Endodermal cell (in vitro differentiated cells): ENCODE measurements at places on chromosomes 1 and 21.

DNA sequence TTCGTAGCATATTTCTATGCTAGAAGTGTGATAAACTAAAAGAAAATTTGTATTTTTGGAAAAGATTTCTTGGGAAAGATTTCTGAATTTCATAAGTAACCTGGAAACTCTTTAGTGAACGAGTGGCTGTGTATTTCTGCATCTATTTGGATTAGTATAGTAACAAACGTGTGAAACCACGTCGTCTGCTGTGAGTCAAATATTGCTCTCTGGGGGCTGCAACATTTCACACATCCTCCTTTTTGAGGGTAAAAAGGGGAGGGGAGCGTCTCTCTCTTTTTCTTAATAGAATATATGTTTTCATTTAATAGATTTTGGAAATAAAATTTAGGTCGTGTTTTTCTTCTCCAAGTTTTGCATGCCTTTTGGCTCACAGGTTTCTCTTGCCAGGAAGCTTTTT lies 44.8 kb downstream of the LHX9 start:
- H3K4me3 ChIP-seq = no peak overlapping the region
- no peaks in the 10 kb centered on the region for H3K4me1 ChIP-seq
- no peak overlapping the region for H3K27ac ChIP-seq
- no peak for DNase-seq
- H3K36me3 ChIP-seq = no peaks in the 10 kb centered on the region

GRCh38 chr1:28326515-28326914 lies 2.3 kb upstream of the MED18 start:
- peaks cover 9% of the 10 kb centered on the region for H3K36me3 ChIP-seq
- no peaks in the 10 kb centered on the region for H3K4me1 ChIP-seq
- no peaks in the 10 kb centered on the region for H3K27me3 ChIP-seq
- DNase-seq = no peak
- no peak overlapping the region for H3K4me3 ChIP-seq
- no peak overlapping the region for H3K27ac ChIP-seq

DNA sequence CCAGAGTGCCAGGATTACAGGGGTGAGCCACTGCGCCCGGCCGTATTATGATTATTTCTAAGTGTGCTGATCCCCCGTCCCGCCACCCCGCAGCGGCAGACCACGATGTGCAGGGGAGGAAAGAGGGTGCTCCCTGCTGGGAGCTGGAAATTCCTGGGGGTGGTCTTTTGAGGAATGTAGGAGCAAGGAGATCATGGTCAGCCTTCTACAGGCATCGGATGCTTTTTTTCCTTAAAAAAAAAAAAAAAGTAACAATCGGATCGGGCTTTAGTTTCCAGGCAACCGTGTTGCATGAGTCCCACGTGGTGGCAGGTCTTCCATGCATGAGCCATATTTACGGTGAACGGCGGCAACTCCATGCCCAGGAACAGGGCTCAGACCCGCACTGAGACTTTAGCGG lies 74.2 kb upstream of the COX20 start:
- H3K4me1 ChIP-seq = no peaks in the 10 kb centered on the region
- no peak overlapping the region for H3K4me3 ChIP-seq
- no peak overlapping the region for H3K27ac ChIP-seq
- DNase-seq = peak; percentile 65

- no peak overlapping the region for H3K27ac ChIP-seq
- DNase-seq = no peak
- H3K4me3 ChIP-seq = no peak overlapping the region
- peaks cover 29% of the 10 kb centered on the region for H3K27me3 ChIP-seq
- no peaks in the 10 kb centered on the region for H3K36me3 ChIP-seq
- no peaks in the 10 kb centered on the region for H3K4me1 ChIP-seq
Measured at GRCh38 chr1:159212596-159212995, 7.9 kb downstream of the ACKR1 start.

GRCh38 chr1:191085121-191085520 lies 607.5 kb upstream of the BRINP3 start:
- no peak overlapping the region for H3K4me3 ChIP-seq
- no peaks in the 10 kb centered on the region for H3K4me1 ChIP-seq
- no peak for DNase-seq
- H3K27ac ChIP-seq = no peak overlapping the region
- H3K36me3 ChIP-seq = no peaks in the 10 kb centered on the region
- no peaks in the 10 kb centered on the region for H3K27me3 ChIP-seq

DNA sequence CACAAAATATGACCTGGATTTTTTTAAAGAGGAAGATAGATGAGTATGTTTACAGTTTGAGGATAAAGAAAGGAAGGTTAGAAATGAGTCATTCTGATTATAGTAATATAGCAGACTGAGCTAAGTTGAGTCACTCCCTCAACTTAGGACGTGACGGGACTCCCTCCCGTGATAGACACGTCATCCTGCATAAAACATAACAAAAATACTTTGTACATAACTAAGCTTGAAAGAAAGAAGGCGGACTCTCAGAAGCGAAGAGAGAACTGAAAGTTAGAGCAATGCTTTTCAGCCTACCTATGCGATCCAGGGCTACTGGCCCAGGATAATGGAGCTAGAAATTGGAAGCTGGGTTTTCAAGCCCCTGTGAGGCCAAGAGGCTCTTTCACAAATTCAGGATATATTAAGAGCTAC lies 53.0 kb upstream of the DESI2 start:
- no peak for DNase-seq
- H3K27me3 ChIP-seq = no peaks in the 10 kb centered on the region
- H3K27ac ChIP-seq = no peak overlapping the region
- no peaks in the 10 kb centered on the region for H3K36me3 ChIP-seq

DNA sequence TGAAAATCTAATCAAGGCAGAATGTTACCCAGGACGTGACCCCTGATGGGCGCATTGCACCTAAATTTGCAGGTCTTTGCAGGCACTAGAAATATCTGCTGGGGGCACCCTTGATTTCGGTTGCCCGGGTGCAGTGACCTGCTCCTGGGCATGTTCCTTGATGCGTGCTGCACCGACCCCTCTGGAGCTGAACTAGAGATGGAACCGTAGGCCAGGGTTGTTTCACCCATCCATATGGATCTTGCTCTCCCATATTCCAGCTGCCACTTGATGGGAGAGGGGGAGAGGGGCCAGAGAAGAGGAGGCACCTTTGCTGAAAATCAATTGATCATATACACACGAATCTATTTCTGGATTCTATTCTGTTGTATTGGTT lies 8.4 kb upstream of the COL18A1 start:
- peak; percentile 29 for DNase-seq
- H3K4me3 ChIP-seq = no peak overlapping the region
- H3K27me3 ChIP-seq = no peaks in the 10 kb centered on the region
- H3K4me1 ChIP-seq = no peaks in the 10 kb centered on the region
- H3K27ac ChIP-seq = no peak overlapping the region

GRCh38 chr21:31710586-31710985 lies 21.3 kb downstream of the SCAF4 start:
- H3K4me1 ChIP-seq = peaks cover 13% of the 10 kb centered on the region
- H3K36me3 ChIP-seq = peaks cover 6% of the 10 kb centered on the region
- H3K4me3 ChIP-seq = no peak overlapping the region
- no peak for DNase-seq

- H3K36me3 ChIP-seq = no peaks in the 10 kb centered on the region
- H3K4me3 ChIP-seq = no peak overlapping the region
- H3K27ac ChIP-seq = no peak overlapping the region
- H3K27me3 ChIP-seq = no peaks in the 10 kb centered on the region
Measured at GRCh38 chr1:236717811-236718210, 31.5 kb downstream of the ACTN2 start.

- H3K4me3 ChIP-seq = no peak overlapping the region
- H3K27ac ChIP-seq = no peak overlapping the region
- no peaks in the 10 kb centered on the region for H3K27me3 ChIP-seq
- H3K4me1 ChIP-seq = peaks cover 3% of the 10 kb centered on the region
- H3K36me3 ChIP-seq = peaks cover 48% of the 10 kb centered on the region
Measured at GRCh38 chr1:24803987-24804530, 58.8 kb downstream of the CLIC4 start.

GRCh38 chr1:116096013-116096618 lies 15.1 kb upstream of the MAB21L3 start:
- no peaks in the 10 kb centered on the region for H3K27me3 ChIP-seq
- no peaks in the 10 kb centered on the region for H3K36me3 ChIP-seq
- H3K4me3 ChIP-seq = peak overlapping the region; percentile 64
- no peak for DNase-seq
- H3K27ac ChIP-seq = no peak overlapping the region
- H3K4me1 ChIP-seq = no peaks in the 10 kb centered on the region

- no peak overlapping the region for H3K4me3 ChIP-seq
- no peaks in the 10 kb centered on the region for H3K4me1 ChIP-seq
- H3K36me3 ChIP-seq = no peaks in the 10 kb centered on the region
- H3K27me3 ChIP-seq = no peaks in the 10 kb centered on the region
- DNase-seq = no peak
Measured at GRCh38 chr1:109198043-109198695, 15.5 kb upstream of the SARS1 start.

- peaks cover 42% of the 10 kb centered on the region for H3K36me3 ChIP-seq
- no peak overlapping the region for H3K27ac ChIP-seq
- no peaks in the 10 kb centered on the region for H3K27me3 ChIP-seq
- DNase-seq = peak; percentile 43
Measured at GRCh38 chr1:145689922-145690321, 17.2 kb downstream of the PDZK1 start.

DNA sequence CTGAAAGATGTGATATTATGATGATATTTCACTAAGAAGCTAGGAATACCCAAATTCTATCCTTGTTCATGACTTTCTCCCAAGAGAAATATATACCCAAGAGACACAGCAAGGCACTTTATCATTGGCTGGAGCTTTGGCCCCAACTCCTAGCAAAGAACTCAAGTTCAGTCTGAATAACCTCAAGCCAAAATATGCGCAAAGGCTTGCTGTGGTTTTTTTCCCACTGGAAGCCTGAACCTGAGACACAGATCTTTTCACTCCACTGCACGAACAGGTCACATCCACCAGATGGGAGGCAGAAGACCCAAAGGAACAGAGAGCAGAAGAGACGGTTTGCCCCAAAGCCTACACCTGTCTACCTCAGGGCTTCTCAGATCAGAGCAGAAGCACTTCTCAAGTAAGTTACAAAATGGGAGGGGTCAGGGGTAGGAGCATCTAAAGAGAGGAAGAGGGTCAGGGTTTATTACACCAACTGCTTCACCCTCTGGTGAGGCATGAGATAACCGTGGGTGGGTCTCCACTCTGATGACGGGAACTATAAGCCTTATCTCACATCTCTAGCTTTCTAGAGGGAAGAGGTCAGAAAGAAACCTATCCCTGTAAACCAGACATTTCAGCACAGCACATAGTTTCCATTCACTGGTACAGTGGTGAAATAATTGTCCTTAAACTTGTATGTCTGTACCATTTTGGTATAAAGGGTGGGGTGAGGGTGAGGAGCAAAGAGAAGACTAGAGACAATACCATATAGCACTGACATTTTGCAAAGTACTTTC lies 17.1 kb upstream of the CDC42BPA start:
- H3K27me3 ChIP-seq = no peaks in the 10 kb centered on the region
- no peaks in the 10 kb centered on the region for H3K36me3 ChIP-seq
- no peak overlapping the region for H3K4me3 ChIP-seq
- no peaks in the 10 kb centered on the region for H3K4me1 ChIP-seq
- DNase-seq = no peak

GRCh38 chr1:18187054-18187453 lies 79.5 kb downstream of the IGSF21 start:
- no peak overlapping the region for H3K4me3 ChIP-seq
- H3K27me3 ChIP-seq = peaks cover 31% of the 10 kb centered on the region
- DNase-seq = no peak
- peaks cover 4% of the 10 kb centered on the region for H3K4me1 ChIP-seq
- H3K27ac ChIP-seq = no peak overlapping the region
- no peaks in the 10 kb centered on the region for H3K36me3 ChIP-seq

GRCh38 chr21:31457675-31458074 lies 113.6 kb upstream of the TIAM1 start:
- no peaks in the 10 kb centered on the region for H3K36me3 ChIP-seq
- no peaks in the 10 kb centered on the region for H3K27me3 ChIP-seq
- no peaks in the 10 kb centered on the region for H3K4me1 ChIP-seq
- no peak overlapping the region for H3K4me3 ChIP-seq
- no peak overlapping the region for H3K27ac ChIP-seq
- peak; percentile 72 for DNase-seq

DNA sequence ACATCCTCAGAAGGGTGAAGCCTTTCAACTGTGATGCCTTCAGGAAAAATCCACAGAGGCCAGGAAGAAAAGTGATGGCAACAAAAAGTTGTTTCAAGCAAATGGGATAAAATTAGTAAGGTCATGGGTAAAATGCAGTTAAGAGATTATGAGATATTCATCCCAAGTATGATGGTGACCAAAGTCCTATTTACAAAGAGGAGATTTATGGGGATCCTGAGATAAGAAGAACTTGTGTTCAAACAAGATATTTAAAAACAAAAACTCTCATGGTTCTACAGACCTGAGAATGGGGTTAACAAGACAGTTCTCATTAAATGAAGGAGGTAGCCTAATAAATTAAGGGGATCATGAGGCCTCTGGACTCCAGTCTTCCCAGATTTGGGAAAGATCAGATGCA lies 184.4 kb downstream of the FCRL5 start:
- peaks cover 5% of the 10 kb centered on the region for H3K4me1 ChIP-seq
- H3K27me3 ChIP-seq = no peaks in the 10 kb centered on the region
- no peaks in the 10 kb centered on the region for H3K36me3 ChIP-seq

- no peak overlapping the region for H3K4me3 ChIP-seq
- no peaks in the 10 kb centered on the region for H3K4me1 ChIP-seq
- H3K36me3 ChIP-seq = peaks cover 75% of the 10 kb centered on the region
- DNase-seq = no peak
- no peak overlapping the region for H3K27ac ChIP-seq
- H3K27me3 ChIP-seq = no peaks in the 10 kb centered on the region
Measured at GRCh38 chr1:90007979-90008404, 13.1 kb downstream of the ZNF326 start.

- no peak overlapping the region for H3K27ac ChIP-seq
- no peak overlapping the region for H3K4me3 ChIP-seq
- no peaks in the 10 kb centered on the region for H3K36me3 ChIP-seq
- peak; percentile 84 for DNase-seq
Measured at GRCh38 chr1:202063093-202063492, 52.7 kb downstream of the ELF3 start.

GRCh38 chr21:42797522-42797921 lies 81.8 kb downstream of the WDR4 start:
- peaks cover 39% of the 10 kb centered on the region for H3K36me3 ChIP-seq
- no peak for DNase-seq
- H3K4me1 ChIP-seq = peaks cover 6% of the 10 kb centered on the region

GRCh38 chr1:87853576-87854351 lies 525.1 kb downstream of the LMO4 start:
- no peak overlapping the region for H3K4me3 ChIP-seq
- DNase-seq = no peak
- no peak overlapping the region for H3K27ac ChIP-seq
- no peaks in the 10 kb centered on the region for H3K27me3 ChIP-seq
- H3K36me3 ChIP-seq = no peaks in the 10 kb centered on the region

DNA sequence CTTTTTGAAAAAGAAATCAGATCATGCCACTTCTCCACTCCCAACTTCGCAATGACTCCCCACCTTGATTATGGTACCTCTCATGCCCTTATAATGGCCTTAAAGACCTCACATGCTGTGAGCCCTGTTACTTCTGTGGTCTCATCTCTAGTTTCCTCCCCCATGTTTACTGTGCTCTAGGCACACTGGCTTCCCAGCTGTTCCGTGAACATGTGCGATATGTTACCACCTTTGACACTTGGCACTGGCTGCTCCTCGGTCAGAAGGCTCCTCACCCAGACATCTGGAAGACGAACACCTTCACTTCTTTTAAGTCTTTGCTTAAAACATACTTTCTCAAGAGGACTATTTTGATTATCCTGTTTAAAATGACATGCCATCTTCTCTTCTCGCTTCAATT lies 14.3 kb upstream of the NTMT2 start:
- H3K36me3 ChIP-seq = no peaks in the 10 kb centered on the region
- H3K4me3 ChIP-seq = no peak overlapping the region
- no peak for DNase-seq
- H3K4me1 ChIP-seq = peaks cover 3% of the 10 kb centered on the region

GRCh38 chr1:200887772-200888348 lies 6.8 kb upstream of the INAVA start:
- H3K4me1 ChIP-seq = peaks cover 12% of the 10 kb centered on the region
- DNase-seq = no peak
- no peaks in the 10 kb centered on the region for H3K36me3 ChIP-seq
- no peak overlapping the region for H3K27ac ChIP-seq
- no peaks in the 10 kb centered on the region for H3K27me3 ChIP-seq
